ENCODE measurements at places on chromosomes 11 and 22. TPM values are rescaled to one million over a fixed set of nuclear protein-coding genes. Genes with fewer than 3 reads are reported as not detected.

DNA sequence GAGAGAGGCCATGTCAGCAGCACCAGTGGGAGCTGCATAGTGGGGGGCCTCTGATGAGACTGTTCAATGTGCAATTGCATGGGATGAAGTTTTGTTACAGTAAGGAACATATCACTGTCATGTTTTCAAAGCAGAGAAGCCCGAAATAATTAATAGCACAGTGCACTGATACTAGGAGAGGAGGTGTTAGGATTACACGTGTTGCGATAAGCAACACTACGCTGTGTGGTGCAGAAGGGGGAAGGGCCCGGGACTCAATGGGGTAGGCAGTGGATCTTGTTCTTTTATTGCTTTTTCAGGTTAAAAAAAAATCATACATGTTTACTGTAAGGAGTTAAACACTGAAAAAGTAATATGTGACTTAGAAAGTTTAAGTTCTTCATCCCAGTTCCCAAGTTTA lies 29.2 kb downstream of the TCIRG1 start:
- no peak for DNase-seq

DNA sequence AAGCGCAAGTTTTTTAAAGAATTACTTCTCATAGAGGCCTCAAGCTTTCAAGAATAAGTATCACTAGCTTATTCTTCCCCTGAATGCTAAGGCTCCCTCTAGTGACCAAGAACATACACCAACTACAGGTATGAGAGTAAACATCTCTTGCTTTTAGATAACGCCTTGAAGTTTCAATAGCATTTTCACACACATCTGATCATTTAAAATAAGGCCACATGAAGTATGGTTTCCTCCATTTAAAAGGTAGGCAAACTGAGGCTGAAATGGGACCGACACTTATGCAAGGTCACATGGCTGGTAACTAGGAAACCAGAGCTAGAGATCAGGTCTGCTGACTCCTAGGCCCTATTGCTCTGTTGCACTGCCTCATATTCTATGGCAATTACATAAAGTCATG lies 66.5 kb downstream of the CCDC34 start:
- DNase-seq = no peak

DBX1 gene
- not detected for total RNA-seq

DNA sequence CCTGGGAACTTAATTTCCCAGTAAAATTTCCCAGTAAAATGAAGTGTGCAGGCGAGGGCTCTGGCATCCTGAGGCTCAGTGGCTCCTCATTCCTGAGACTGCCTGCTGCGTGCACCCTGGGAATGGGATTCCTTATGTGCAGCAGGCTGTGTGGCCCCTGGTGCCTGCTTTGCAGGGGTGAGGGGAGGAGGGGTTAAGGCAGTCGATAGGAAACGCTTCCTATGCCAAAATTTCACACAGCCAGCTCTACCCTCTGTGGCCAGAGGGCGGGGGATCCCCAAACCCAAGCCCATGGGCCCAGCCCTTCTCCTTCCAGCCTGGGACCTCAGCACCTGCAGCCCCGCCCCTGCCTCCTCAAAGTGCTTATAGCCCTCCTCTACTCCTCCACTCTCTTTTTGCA lies 12.1 kb upstream of the BAIAP2L2 start:
- DNase-seq = no peak

- no peak for DNase-seq
These were observed 12.7 kb downstream of the C11orf91 start for GRCh38 chr11:33687733-33688479.

C11orf97 gene
- total RNA-seq = not detected

DNA sequence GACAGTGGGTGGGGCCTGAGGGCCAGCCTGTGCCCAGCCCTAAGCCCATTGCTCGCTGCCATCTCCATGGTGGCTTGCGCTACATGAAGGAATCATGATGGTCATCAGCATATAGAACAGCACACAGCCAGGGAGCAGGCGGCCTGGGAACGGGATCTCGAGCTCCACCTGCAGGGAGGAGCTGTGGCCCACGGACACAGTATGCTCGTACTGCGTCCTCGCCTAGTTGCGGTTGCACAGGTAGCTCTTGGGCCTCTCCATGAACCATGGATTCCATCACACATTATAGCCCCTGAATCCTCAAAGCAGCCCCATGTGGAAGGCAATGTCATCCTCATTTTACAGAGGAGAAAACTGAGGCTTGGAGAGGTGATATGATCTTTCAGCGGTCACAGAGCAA lies 15.1 kb downstream of the SEC14L4 start:
- no peak for DNase-seq

DNA sequence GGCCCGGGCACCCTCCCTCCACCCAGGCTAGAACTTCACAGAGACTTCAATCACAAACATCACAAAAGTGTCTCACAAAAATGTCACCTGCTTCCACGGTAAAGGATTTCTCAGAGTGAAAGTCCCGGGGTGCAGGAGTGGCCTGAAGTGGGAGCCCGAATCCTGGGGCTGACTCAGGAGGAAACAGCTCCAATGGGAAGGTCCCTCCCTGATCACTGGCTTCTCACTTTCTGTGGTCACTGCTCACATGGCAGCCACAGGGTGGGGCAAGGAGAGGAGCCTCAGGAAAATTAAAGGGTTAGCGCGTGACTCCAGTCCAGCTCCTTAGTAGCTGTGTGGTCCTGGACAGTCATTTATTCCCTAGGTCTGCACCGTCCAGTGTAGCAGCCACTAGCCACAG lies 564.5 kb upstream of the B3GAT1 start:
- no peak for DNase-seq

PATE4 gene
- not detected for total RNA-seq

DNA sequence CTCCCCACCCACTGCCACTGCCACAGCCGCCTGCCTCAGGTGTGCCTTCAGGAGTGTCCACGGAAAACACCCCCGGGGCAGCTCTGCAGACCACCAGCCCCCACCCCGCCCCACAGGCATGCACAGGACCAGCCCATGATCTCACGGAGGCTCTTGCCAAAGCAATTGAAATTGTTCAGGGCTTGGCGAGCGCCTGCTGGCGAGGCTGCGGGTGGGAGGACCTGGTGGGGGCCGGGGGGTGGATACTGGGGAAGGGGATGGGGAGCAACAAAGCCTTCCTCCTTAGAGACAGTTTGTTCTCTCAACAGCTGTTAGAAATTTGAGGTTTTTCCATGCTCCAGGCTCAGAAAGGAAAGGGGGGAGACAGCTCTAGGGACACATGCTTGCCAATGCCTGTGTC lies 274.7 kb downstream of the MN1 start:
- DNase-seq = no peak

GRCh38 chr22:19128946-19129727 lies 2.0 kb upstream of the TSSK2 start:
- no peak for DNase-seq

OR5P2 gene
- not detected for total RNA-seq

ROBO3 gene
- 11.2 TPM for total RNA-seq

DNA sequence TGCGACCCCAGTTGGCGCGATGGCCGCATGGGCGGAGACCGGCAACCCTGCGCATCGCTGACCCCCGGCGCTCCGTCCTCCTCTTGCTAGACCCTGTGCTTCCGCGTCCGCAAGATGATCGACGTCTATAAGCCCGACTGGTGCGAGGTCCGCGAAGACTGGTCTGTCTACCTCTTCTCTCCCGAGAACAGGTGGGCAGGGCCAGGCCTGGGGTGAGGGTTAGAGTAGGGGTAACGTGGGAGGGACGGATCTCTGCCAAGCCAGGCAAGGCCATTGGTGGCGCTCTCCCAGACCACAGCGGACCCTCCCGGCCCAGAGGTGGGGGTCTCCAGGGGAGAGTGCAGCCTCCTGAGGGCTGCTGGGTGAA lies 92.1 kb downstream of the CACNA1I start:
- DNase-seq = no peak

DNA sequence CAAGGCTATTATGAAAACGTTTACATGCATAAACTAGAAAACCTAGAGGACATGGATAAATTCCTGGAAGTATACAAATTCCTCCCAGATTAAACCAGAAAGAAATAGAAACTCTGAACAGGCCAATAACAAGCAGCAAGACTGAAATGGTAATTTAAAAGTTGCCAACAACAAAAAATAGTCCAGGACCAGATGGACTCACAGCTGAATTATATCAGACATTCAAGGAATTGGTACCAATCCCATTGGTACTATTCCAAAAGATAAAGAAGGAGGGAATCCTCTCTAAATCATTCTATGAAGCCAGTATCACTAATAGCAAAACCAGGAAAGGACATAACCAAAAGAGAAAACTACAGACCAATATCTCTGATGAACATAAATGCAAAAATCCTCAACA lies 236.0 kb downstream of the DLG2 start:
- no peak for DNase-seq
